ENCODE measurements at places on chromosomes 4 and X.
A peak's percentile ranks its signal among the peaks of the same experiment; 100 is the strongest.

DNA sequence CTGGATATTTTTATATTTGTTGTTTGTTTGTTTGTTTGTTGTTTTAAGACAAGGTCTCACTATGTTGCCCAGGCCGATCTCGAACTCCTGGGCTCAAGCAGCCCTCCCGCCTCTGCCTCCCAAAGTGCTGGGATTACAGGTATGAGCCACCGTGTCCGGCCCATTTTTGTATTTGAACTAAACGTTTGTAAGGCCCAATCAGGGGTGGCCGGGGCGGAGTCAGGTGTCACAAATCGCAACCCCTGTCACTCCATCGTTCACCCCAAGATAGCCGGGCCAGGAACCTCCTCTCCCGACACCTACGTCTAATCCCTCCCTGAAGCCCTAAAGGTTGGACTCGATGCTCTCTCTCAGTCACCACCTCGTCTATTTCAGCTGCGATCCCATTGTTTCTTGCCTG, 722 bp upstream of the EFHC2 start:
- peak; percentile 71 for DNase-seq

- no peak for DNase-seq
These were observed 294.6 kb downstream of the TRIML1 start for GRCh38 chr4:188433741-188434315.

DNA sequence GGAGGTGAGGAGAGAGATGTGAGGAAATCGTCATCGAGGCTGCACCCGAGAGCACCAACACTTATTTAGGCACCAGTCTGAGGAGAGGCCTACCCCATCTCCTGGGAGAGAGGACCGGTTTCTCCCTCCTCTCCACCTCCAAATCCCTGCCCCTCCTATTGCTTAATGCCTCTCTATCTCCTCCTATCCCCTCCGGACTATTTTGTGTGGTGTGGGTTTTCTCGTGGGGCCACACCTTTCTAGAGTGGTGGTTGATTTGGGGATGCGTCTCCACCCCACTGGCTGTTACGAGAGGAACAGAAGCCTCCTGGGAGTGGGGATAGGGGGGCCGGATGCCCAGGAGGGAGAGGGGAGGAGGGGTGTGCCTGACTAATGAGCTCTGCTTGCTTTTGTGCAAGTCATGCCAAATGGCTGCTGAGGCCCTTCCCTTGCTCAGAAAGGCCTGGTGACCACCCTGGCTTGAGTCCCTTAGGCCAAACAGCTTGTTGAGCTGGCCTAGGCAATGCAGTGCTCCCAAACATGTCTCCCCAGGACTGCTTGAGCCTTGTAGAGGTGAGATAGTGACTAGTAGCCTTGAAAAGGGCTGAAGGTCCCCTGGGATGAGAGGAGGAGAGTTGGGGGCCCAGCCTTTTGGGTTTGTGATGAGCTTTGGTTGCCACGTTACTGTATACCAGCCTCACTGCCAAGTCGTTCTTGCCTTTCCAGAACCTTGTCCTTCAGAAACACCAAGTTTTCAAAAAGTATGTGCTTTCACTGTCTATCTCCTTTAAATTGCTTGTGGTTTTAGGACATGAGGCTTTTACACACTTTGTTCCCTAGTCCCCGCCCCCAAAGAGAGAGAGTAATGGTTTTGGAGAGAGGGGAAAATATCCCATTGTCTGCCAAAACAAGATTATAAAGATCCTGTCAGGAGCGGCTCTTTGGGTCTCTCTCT, 1.2 kb downstream of the MSN start:
- DNase-seq = peak; percentile 77

- no peak for DNase-seq
These were observed 170.3 kb downstream of the EFHC2 start for GRCh38 chrX:44173219-44173618.

DNA sequence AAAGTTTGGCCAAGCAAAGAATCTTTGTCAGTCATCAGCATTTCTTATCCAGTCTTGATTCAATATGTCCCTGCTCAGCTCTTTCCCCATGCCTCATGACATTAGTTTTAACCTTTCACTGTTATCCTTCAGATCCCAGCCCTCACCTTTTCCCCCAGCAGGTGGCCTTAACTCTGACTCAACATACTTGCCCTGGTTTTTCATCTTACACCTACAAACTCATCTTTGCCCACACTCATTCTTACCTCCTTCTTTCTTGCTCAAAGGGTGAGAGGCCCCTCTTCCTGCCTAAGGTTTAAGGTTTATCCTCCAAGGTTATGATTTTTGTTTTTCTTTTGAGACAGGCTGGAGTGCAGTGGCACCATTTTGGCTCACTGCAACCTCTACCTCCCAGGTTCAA, 10.6 kb upstream of the ANXA5 start:
- no peak for DNase-seq

DNA sequence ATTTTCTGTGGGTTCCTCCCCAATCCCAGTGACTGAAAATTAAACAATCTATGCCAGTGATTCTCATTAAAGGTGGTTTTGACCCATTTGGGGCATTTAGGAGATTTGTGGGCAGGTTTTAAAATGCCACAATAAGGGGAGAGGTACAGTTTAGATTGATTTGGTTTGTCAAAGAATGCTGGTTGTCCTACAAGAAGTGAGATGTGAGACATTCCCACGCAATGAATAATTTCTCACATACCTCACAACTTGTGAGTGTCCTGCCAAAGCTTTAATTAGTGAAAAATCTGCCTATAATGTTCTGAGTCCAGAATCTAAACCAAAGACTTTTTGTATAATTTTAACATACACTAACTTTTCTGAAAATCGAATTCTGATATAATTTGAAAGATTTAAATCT, 199.4 kb downstream of the MAPK10 start:
- no peak for DNase-seq

DNA sequence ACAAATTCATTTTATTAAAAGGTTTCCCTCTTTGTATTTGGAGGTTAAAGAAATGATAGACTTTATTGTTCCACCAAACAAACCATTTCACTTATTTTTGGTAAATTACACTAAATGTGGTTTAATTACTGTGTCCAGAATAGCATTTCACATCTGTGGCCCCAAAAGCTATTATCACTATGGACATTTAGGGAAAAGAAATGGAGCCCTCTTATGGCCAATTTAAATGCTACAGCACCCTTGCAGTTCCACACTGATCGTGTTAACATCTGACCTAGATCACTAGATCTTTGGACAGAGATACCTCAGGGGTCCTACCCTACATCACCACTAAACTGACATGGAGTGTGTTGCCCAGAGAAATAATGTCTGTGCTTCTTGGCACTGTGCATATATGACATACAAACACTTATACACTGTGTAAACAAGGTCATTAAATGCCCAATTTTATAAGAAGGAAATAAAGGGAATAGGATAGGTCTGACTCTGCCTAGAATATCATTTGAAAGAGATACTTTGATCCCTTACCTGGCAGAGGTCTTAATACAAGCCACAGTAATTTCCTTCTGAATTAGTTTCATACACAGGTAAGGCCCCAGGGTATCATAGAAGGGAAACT, 163.9 kb downstream of the KDR start:
- peak; percentile 41 for DNase-seq

DNA sequence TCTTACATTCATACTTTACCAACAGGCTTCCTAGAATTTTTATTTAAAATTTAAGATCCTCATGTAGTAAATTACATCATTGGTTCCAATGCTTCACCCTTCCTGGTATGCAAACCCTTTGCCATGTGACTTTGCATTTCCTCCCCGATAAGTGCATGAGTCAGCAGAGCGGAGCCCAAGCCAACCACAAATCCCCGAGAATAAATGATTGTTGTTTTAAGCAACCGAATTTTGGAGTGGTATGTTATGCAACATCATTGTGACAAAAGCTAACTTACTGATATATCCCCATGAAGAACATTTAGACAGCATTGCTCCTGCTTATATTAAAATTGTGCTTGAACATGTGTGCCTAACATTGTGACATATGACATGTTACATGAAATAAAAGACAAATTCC, 199.4 kb upstream of the DDX53 start:
- peak; percentile 17 for DNase-seq

DNA sequence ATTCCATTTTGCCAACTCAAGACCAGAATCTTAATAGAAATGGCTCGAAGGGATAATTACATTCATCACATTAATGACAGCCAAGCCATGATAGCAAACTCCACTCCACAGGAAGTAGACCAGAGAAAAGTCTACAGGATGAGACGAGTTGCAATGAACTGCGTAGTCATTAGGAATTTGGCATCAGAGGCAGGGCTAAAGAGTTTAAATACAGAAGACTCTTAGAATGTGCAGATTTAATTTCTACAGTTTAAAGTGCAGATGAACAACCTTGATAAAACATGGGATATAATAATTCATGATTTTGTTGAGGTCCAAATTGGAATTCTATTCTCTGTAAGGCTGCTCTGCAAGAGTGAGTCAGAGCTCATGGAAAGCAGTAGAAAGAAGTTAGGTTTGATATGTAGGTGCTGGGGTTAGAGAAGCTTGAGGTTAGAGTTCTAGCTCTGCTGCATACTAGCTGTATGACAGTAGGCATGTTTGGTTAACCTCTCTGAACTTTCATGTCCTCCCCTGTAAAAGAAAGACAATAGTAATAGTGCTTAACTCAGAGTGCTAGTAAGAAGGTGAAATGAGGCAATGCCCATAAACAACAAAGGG, 32.2 kb downstream of the LNX1 start:
- DNase-seq = no peak

DNA sequence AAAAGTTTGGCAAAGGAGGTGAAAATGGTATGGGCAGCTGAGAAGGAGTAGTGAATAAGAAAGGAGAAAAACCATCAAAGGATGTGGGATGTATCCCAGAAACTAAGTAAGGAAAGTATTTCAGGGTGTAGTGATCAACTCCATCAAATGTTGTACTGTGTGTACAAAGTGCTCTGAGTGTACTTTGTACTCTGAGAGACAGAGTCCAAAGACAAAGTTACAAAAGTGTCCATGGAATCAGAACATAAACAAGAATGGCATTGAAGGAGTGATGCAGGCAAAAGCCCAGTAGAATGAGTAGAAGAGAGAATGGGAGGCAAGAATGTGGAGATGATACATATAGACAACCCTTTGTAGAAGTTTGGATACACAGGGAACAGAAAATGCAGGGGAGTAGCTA, 12.3 kb upstream of the PGRMC1 start:
- no peak for DNase-seq

- no peak for DNase-seq
These were observed 46.0 kb downstream of the ANKRD50 start for GRCh38 chr4:124666496-124666895.

GRCh38 chrX:102672856-102673255, 21.6 kb downstream of the GPRASP1 start:
- no peak for DNase-seq

GRCh38 chr4:73193659-73194058, 64.9 kb downstream of the ANKRD17 start:
- DNase-seq = no peak

GRCh38 chr4:98516042-98516440, 142.4 kb downstream of the TSPAN5 start:
- no peak for DNase-seq

DNA sequence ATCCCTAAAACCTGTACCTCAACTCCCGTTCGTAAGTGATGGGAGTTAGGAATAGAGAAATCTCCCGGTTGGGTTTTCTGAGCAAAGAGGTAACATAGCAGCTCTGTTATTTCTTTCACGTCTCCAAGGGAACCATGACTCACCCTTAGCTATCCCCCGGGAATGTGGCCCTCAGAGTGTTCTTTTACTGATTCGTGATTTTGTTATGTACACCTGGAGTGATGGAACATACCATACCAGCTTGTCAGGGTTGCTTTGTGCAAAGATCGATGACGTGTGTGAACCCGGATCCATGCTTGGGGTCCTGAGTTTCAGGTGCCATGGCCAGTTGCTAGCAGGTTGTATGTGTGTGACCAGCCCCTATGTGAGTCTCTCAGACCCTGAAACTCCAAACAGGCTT, 52.6 kb downstream of the HPRT1 start:
- DNase-seq = no peak

- DNase-seq = no peak
These were observed 9.2 kb upstream of the RNF150 start for GRCh38 chr4:141142423-141142822.

- DNase-seq = peak; percentile 73
These were observed 17.3 kb upstream of the TBC1D14 start for GRCh38 chr4:6892190-6892908.

- DNase-seq = no peak
These were observed 364.4 kb upstream of the EPHA5 start for GRCh38 chr4:66034671-66035070.

- DNase-seq = no peak
These were observed 51.6 kb downstream of the WDFY3 start for GRCh38 chr4:84914686-84915395.

DNA sequence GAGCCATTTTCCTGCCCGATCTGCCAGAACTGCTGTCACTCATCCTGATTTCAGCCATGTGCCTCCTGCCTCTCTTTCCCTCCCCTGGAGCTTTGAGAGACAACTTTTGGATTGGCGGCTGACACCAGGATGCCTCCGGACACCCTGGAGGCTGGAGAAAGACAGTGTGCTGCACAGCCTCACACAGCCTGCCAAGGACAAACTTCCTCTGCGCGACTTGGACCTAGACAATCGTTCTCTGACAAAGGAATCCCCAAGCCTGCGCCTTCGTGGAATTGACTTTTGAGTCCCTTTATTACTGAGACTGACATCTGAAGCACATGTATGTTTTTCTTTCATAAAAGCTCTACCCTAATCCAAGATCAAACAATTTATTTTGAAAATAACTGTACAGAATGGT, 10.8 kb upstream of the LDB2 start:
- DNase-seq = no peak

GRCh38 chr4:71586087-71586763, 197.7 kb downstream of the GC start:
- DNase-seq = no peak

GRCh38 chrX:135354288-135354687, 45.0 kb downstream of the ETDC start:
- DNase-seq = no peak

Data from GDM1 (cell line).